ENCODE measurements at places on chromosomes 1 and 21.

- no peak for DNase-seq
These were observed 23.8 kb upstream of the IFNAR1 start for GRCh38 chr21:33300701-33301631.

DNA sequence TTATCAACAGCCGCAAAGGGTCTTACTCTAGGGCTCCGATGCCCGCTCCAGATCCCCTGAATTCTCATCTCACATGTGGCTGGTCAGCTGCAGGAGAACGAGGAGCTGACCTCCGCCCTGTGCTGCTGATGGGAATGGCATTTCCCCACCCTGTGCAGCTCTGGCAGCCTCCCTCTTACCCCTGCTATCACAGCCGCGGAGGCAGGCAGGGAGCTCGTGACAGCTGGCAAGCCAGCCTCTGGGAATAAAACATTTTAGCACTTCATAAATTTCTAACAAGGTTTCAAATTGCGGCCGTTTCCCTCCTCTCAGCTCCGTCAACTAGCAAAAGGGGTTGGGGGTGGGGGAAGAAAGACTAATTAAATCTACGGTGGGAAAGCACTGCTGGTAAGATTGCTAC is 81.1 kb downstream of the DSCAM start:
- DNase-seq, result no peak

DNA sequence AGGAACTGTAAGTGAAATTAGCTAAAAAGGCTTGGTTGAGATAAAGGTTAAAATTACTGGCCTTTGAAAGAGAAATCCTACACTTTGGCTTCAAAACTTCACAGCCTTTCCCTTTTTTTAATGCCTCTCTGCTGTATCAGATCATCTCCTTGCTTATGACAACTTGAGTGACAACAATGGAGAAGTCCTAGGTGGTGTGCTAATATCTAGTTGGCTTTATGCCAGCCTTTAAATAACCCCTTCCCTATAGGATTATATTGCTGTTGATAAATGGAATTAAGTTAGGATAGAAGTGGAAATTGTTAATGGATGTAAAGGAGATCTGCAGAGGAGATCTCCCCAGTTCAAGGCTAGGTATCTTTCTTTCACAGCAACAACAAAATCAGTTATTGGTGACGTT is 130.2 kb upstream of the ATP1B1 start:
- no peak for DNase-seq

DNA sequence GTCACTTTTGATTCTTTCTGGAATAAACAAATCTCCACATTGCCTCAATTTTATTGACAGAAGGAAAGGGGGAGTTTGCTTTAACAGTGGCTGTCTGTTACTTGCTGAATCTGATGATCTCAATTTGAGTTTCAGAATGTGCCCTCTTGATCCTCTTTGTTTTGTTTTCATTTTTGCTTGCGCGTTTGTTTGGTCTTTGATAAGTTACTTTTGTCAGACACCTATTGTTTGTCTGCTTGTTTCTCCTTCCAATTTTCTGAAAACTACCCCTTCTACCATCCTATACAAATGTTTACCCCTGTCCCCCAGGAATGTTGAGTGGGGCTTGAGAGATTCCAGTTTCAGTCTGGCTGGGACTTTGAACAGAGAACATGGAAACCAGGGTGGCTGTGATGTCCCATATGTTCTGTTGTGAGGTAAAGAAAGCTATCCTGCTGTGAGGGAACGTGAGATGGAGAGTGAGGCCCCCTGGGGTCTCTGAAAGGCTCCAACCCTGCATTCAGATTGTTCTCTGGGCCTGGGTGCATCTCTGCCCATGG is 11.8 kb upstream of the XCL2 start:
- DNase-seq, result no peak

- no peak for DNase-seq
These were observed 57.0 kb upstream of the CACYBP start for GRCh38 chr1:174942547-174943255.

DNA sequence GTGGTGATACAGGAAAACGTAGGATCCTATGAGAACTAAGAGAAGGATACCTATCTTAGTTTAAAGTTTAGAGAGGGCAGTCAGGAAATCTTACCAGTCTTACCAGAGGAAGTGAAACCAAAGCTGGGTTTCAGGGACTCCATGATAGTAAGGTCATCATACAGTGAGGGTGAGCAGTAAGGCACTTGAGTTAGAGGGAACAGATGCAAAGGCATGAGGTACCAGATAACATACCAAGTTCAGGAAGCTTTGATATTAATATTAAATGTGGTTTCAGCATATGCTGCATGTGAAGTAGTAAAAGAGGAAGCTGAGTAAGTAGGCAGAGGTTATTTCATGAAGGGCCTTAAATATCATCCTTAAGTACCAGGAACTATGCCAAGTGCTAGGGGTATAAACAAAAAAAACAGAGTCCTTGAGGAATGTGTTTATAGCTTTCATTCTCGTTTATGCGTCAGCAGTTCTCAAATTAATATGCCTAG is 16.9 kb downstream of the ATG4C start:
- DNase-seq, result no peak

DNA sequence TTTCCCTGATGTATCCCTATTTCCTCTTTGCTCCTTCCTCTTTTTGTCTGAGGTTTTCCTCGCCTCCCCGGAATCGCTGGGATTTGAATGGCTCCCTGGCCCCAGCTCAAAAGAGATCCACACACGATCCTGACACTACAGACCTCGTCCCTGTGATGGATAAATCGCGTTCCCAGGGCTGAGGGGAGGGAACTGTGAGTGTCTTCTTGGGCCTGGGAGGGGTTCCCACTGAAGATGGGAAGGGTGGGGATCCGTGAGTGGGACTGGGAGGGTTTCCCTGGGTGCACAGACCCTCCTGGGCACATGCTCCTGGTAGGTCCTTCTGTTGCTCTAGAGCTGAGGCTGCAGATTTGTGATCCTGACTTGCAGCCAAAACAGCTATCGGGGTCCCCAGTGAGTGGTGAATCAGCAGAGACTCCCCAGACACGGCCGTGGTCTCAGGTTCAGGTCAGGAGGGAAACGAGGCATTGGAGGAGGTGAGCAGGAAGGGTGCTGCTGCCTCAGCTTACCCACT is 591.0 kb downstream of the PTPRU start:
- DNase-seq, result no peak

Data from NCI-H1417 treated with DMSO at 0.1 percent for 48 hours (cell line).